Activated T-cell treated with anti-CD3 and anti-CD28 coated beads for 1 hour (primary cell): ENCODE measurements at places on chromosomes 5 and 9.

- peak; percentile 79 for DNase-seq
Measured at GRCh38 chr5:1140171-1140817, 28.4 kb upstream of the SLC12A7 start.

DNA sequence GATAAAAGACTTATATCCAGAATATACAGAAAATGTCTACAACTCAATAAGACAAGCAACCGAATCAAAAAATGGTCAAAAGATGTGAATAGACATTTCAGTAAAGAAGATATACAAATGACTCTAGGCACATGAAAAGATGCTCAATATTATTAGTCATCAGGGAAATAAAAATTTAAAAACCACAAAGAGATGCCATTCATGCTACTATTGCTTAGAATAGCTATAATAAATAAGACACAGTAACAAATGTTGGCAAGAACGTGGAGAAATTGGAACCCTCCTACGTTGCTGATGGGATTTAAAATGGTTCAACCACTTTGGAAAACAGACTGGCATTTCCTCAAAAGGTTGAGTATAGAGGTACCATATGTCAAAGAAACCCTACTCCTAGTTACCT, 39.8 kb downstream of the POLK start:
- no peak for DNase-seq

DNA sequence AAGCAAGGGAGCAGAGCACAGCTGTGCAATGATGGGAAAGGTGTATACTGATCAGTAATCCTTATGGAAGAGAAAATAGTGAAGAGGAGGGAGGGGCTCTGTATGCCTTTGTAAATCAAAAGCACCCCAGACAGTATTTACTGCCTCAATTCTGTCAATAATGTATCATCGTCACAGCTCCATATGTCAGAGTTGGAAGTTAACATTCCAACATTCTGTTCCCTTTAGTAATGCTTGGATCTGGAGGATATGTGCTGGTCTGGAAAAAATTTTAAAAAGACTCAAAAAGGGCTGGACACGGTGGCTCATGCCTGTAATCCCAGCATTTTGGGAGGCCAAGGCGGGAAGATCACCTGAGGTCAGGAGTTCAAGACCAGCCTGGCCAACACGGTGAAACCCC, 310.4 kb downstream of the ACTL7B start:
- DNase-seq: no peak

DNA sequence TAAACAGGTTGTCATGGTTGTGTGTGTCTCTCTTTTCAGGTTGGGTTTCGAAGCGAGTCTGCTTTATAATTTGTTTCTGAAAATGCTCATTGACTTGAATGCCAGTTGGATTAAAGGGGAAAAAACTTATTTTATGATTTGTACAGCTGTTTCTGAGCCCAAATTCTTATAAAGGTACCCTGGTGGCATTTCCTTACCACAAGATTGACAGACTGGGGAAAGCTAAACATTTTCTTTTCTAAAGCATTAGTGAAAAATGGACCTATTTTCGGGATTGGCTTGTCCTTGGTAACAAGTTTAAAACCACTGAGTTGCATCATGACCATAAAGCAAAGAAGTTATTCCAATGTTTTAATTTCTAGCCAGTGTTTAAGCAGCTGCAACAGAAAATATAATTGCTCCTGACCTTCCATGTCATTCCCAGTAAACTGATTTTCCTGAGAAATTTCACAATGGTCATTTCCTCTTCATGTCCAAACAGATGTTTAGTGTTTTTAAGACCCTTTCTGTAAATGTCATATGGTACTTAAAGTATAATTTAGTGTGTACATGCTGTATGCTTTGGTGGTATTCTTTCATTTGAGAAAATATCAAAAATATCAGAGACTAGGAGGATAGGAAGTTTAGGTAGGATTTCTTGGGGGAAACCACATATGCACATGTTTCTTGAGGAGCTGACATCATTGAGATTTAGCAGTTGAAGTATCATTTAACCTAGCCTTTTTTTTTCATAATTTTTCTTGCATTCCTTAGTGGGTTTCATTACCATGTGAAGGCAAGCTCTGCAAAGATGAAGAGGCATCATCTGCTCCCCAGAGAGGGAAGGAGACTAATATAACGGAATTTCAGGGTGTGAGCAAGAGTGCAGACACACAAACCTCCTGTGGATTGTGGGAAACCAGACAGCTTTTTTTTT, 667.1 kb upstream of the RGMB start:
- DNase-seq: no peak

DNA sequence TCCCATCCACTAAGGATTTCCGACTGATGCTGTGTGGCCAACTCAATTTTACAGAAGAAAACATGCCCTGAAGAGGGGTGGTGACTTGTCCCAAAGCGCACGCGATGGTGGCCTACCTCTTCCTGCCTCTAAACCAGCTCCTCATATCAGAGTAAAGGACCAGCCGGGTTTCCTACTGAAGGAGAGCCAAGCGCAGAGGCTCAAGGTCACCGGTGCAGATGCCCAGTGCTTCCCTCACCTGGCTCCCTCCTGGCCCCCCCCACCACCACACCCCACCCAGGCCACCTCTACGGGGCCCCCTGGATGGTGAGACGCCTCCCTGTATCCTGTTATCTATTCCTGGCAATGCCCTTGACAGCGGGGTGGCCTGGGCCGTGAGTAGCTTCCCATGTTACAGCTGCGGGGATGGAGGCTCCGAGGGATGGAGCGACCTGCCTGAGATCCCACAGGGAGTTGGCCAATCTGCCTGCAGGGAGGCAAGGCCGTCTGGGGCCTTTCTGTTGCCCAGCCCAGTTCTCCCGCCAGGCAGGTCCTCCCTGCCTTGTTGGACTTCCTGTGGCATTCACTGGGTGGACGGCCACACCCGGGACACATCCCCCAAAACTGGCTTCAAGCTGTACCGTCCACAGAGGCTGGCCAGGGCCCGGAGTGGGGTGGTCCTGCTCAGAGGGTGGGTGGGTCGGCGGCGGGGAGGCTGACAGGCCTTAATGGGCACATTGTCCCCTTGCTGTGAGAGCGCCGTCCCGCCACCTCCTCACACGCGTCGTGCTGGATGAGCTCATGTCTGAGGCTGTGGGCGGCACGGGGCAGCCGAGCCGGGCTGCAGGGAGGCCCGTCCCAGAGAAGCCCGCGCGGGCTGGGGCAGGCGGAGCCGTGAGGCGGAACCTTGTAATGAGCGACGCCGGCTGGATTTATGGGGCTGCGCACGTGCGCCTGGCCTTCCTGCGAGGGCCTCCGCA, 72.5 kb downstream of the MACROH2A1 start:
- DNase-seq: no peak

DNA sequence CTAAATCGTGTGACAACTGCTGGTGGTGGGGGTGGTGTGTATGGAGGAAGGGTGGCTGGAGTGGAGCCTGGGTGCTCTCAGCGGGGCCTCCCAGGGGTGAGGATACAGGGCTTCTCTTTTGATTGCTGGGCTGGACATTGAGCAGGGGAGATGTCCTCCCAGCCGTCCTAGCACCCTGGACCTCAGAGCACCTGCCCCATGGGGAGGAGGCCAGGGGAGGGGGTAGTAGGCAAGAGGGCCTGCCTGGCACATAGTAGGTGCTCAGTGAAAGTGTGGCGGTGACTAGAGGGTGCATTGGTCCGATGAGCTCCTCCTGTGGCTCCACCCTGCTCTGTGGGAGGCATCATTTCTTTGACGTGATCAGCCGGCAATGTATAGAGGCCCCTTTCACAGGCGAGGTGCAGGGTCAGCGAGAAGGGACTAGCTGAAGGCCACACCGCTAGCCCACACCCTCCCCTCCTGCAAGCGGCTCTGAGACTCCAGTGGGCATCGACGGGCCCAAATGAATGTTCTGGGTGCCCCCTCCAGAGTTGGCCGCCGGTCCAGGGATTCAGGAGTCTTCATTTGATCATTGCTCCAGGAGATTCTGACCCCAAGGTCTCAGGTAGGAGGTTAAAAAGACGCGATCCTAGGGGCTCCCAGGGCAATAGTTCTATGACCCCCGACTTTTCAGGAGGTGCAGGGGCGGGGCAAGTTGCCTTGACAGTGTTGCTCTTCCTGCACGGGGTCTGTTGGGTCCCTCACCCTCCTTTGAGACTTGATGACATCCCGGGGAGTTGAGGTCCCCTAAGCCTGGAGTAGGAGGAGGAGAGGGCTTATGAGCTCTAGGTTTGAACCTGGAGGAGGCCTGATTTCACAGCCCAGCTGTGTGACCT, 255.5 kb downstream of the PBX3 start:
- DNase-seq: no peak

GRCh38 chr5:133723651-133724366, 111.5 kb upstream of the FSTL4 start:
- no peak for DNase-seq

- DNase-seq: no peak
Measured at GRCh38 chr5:143741421-143741820, 70.5 kb upstream of the HMHB1 start.

- DNase-seq: no peak
Measured at GRCh38 chr5:130267926-130268325, 363.7 kb downstream of the CHSY3 start.

GRCh38 chr9:136803551-136804508, 3.9 kb upstream of the RABL6 start:
- no peak for DNase-seq

DNA sequence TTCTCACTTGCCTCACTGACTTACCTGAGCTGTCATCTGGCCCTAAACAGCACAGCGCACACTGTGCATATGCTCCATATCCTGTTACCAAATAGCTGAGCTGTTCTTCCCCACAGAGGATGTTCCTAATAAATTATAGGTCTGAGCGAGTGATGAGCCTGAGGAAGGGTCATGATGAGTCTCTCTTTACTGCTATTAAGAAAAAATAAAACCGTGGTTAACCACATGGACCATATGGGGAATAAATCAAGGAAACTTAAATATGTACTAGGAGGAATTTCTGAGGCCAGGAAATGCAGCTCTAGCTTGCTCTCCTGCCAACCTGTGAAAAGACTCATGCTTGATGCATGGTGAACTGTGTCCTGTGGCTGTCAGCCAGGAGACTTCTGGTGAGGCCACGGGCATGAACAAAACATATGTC, 424.8 kb upstream of the DMAC1 start:
- no peak for DNase-seq

DNA sequence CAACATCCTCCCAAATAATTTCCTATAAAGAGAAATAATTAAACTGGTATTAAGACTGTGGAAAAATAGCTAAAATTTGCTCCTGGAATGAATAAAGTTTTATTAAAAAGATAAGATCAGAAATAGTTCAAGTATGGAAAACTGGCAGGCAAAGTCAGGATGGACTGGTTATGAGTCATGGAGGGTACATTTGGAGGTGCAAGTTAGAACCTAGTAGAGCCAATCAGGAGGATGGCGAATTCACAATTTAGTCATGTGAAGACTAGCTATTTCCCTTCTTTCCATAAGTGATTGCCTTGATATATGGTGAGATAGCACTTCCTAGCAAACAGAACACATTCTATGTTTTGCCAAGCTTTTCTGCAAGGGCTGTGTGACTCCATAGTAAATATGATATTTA, 1303.5 kb downstream of the EFNA5 start:
- no peak for DNase-seq

DNA sequence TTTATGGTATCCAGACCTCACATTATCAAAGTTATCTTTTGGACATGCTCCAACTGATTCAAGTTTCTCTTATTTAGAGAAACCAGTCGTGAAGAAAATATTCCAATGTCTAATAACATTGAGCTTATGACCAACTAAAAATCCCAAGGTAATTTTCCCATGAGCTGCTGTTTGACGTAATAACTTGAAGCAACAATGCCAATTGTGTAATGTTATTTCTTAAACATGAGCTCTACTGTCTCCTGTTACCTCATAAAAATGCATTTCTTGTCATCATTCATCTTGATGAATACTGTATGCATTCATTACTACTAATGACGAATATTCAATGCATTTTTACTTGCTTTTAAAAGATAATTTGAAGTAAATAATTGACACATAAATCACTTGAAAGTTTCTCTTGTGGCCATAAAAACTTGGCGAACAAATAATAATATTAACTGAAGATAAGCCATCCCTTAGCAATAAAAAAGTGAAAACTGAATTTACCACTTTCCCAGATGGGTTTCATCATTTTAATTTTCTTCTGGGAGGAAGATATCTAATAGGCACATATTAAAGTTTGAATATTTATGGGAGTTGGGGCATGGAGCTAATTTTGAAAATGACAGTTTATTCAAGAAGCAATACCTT, 424 bp upstream of the MARCOL start:
- no peak for DNase-seq

DNA sequence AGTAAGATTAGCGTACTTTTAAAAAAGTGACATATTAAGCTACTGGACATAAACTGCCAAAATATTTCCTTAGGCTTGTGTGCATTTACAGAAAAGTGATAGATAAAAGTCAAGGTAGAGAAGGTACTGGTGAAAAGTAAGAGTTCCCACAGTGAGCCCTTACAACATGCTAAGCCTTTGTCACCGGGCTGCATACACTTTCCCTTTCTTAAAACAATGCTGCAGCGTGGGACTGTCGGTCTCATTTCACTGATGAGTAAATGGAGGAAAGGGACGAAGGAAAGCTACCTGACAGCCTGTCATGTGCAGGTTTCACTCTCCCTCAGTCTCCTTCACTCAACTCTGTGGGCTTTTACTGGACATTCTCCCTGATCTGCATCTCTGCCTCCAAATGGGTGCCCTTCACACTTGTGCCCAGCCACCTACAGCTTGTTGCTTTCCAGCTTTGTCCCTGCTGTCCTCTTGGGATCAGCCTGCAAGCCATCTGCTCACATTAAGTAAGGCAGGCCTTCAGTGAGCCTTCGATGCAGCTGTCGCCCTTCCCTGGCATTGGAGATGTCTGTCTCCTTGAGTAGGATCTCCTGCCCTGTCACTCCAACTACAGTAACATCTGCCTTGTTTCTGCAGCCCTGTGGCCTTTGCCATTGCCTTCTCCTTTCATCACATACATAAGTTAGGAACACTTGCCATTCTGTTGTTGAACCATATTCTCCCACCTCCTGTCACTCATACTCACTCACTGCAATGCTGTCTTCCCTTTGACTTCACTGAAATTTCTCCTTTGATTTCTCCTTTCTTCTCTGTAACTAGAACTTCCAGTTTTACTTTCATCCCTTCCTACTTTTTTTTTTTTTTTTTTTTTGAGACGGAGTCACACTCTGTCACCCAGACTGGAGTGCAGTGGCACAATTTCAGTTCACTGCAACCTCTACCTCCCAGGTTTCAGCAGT, 9.3 kb upstream of the ROPN1L start:
- no peak for DNase-seq

DNA sequence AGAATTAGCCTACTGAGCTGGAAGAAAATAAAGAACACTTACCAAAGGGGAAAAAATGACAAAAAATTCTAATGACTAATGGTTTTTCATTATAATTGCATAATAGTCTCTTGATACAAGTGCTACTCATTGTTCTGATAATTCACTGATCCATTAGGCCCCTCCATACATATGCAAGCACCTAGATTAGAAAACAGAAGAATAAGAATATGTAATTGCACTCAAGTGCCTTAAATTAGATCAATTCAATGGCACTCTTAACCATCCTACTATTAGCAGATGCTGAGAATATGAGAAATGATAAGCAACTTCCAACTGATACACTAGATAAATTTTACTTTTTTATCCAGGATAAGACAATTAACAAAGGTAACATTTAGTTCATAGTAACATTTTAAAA, 440.9 kb upstream of the C9orf72 start:
- DNase-seq: no peak

GRCh38 chr9:78547831-78548230, 250.9 kb downstream of the PSAT1 start:
- DNase-seq: no peak
